Fibroblast of skin of back (primary cell): ENCODE measurements at places on chromosomes 13 and 19.

DNA sequence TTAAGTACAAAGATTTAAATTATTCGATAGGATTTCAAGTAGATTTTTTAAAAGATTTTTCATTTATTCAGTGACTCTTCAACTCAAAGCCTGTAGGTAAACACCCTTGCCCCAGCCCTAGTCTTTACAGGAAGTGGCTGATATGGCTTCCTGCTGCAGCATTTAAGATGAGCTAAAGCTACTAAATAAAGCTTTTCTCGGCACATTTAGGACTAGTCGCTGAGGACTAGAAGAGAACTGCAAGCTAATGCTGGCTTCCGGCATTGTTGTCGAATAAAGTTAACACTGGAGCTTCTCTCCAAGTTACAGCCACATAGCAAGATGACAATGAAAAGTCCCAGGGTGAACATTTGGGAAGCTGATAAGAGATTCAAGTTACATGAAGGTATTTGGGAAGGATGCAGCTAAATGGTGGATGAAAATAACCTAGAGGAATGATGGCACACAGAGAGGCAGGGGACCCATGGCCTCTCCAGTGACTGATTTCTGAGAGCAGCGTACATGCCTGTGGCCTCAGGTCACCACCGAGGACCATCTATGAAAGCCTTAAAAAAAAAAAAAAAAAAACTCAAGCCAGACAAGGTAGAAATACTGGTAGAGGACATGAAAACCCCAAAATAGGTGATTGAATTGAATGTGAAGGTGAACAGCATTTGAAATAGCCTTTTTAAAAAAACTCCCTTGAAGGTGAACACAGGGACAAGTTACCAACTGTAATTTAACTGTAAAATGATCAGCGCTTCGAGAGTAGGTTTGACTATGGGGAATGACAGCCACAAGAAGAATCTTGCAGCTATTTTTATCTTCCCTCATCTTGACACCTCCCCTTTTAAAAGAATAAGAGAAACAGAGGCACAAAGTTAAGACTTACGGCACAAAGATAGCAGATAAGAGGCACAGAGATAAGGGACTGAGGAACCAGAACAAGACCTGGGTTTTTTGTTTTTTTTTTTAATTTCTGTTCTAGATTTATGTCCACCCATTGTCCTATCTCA lies 155.4 kb downstream of the DCT start:
- DNase-seq, result no peak

DNA sequence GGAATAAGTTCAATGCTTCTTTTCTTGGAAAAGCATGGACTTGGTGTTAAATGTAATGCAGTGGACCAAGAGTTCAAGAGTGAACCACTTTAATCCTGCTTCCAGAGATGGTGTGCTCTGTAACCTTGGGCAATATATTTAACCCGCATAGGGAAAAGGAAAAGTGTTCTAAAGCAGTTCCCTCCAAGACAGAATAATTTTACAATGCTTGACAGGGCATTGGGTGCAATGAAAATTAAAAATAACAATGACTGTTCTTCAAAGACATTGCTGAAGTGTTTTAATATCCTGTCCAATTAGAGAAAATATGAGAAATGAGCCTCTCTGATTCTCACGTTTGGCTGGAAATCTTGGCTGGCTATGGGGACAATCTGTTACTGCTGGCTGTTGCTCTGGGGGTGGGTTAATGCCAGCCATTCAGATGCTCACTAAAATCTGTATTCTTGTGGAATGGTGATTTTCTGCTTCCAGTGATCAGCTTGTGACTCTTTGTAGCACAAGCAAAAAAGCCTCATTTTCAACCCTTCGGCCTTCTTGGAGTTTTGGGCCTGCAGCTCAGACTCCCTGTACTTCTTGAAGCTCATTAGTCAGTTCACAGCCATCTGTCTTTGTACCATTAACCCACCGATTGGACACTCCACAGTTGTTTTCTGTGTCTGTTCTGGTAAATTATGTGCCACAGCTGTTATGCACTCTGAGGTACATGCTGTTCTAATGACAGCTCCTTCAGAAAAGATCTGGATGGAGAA lies 310.6 kb downstream of the LMO7 start:
- no peak for DNase-seq

DNA sequence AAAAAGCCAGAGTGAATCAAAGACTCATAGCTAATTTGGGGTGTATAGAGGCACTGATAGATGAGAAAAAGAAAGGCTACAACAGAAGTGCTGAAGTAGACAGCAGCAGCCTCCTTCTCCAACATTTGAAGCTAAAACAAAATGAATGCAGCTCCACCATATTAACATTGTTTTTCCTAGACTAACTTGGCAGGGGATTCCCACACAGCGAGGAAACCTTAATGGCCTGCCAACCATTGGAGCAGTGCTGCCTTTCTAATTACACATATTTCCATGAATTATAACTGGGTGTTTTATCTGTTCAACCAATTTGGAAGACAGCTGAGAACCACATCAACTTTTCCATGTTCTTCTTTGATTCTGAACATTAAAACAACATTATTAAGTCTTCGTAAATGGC lies 478.6 kb downstream of the LIG4 start:
- no peak for DNase-seq

DNA sequence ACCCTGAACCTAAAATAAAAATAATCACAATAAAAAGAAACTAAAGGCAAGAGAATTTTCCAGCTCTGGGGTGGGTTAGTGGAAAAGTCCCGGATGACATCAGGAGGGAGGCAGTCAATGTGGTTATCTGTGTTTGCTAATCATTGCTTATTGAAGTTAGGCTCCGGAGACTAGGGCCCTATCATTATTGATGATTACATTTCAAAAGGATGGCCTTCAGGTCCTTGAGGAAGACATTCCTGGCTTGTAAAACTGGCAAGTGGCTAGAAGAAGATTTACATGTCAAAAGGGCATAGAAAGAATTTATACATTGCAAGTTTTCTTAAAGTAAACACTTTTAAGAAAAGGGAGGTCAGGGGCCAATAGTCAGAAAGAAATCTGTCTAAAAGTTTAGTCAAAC lies 123.4 kb downstream of the POSTN start:
- DNase-seq, result no peak

- no peak for DNase-seq
These were observed 33.3 kb upstream of the ALOX5AP start for GRCh38 chr13:30702006-30702405.

DNA sequence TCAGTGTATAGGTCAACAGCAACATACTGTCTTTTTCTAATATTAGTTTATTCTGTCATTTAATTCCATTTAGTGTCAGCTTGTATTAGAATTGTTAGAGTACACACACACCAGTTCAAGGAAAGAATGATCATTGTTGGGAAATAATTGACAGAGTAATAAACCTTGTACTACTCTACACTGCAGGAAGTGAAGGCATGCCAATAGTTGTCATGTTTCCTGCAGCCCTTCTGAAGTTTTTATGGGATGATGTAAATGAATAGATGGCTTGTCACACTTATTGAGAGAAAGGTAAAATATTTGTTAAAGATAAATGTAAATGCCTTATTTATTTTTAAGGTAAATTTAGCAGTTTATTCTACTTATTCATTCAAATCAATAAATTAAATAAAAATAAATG lies 306.9 kb upstream of the KLHL1 start:
- DNase-seq, result no peak

- no peak for DNase-seq
These were observed 253.9 kb upstream of the SGCG start for GRCh38 chr13:22926748-22927400.

DNA sequence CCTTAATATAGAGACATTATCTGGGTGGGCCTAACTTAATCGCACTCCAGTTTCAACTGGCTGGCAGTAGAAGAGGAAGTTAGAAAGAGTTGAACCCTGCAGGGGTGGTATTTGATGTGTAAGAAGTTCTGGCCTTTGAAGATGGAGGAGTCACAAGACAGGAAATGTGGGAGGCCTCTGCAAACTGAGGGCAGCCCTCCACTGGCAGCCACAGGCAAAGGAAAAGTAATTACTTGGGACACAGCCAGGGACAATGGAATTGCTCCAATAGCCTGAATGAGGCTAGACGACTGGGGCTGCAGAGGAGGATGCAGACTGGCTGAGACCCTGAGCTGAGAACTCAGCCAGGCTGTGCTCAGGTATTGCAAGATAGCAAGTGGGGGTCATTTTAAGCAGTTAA lies 703.3 kb upstream of the ARGLU1 start:
- DNase-seq, result peak; percentile 20

- DNase-seq, result peak; percentile 88
These were observed 40.5 kb downstream of the MAU2 start for GRCh38 chr19:19361075-19361594.

- DNase-seq, result peak; percentile 32
These were observed 221.3 kb upstream of the SLITRK6 start for GRCh38 chr13:86020351-86021002.

- DNase-seq, result no peak
These were observed 4.2 kb downstream of the EPOR start for GRCh38 chr19:11379857-11380350.

- no peak for DNase-seq
These were observed 682 bp downstream of the SSBP4 start for GRCh38 chr19:18419699-18420460.

DNA sequence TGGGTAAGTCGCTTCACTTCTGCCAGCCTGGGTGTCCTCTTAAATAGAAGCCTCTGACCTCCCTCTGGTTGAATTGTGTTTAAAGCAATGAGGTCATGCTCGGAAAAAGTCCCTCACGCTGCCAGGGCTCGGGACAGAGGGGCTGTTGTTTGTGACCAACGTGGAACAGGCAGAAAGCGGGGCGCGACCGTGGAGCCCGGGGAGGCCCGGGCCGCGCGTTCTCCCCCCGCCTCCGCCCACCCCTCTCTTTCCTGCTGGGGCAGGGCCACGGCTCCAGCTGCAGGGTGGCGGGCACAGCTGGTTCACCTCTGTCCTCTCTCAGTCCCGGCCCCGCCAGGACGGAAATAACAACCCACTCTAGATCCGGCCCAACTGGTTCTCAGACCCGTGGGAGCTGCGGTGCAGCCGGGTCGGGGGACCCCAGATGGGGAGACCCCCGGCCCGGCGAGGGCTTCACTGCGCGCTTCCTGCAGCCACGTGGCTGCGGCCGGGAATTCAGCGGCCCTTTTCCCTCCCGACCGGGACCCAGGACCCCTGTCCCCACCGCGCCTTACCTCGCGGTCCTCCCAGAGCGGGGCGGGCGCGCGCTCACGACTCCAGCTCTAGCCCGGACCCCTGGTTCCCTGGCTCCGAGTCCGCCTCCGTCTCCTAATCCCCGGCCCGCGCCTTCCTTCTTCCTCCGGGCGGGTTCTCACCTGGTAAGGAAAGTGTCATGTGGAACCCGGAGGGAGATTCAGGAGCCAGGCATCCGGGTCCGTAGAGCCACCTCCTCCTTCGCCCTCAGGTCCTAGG lies 1.9 kb downstream of the CDC42EP5 start:
- no peak for DNase-seq

- DNase-seq, result no peak
These were observed 6.5 kb downstream of the FGF22 start for GRCh38 chr19:645912-646778.

DNA sequence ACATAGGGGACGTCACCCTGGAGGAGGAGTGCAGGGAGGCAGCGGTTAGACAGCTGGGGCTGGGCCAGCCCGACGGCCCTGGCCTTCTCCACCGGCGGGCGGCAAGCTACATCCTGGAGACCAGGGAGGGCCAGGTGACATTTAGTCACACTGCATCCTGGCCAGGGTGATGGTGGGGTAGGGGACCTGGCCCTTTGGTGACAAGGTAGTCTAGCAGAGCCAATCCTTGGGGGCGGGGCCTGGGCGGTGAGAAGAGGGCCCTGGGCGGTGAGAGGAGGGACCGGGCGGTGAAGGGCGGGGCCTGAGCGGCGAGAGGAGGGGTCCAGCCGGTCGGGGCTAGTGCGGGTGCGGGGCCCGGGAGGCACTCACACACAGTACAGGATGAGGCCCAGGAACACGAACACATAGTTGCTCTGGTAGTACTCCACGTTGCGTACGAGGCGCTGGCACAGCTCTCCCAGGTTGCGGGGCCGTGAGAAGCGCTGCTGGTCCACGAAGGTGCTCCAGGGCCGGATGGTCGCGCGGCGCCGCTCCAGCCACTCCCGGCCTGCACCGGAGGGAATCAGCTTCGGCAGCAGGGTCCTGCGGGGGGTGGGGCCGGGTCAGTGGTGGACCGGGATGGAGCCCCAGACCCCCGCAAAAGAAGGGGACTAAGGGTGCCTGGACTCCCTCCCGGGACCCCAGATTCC lies 610 bp downstream of the RABAC1 start:
- peak; percentile 80 for DNase-seq

DNA sequence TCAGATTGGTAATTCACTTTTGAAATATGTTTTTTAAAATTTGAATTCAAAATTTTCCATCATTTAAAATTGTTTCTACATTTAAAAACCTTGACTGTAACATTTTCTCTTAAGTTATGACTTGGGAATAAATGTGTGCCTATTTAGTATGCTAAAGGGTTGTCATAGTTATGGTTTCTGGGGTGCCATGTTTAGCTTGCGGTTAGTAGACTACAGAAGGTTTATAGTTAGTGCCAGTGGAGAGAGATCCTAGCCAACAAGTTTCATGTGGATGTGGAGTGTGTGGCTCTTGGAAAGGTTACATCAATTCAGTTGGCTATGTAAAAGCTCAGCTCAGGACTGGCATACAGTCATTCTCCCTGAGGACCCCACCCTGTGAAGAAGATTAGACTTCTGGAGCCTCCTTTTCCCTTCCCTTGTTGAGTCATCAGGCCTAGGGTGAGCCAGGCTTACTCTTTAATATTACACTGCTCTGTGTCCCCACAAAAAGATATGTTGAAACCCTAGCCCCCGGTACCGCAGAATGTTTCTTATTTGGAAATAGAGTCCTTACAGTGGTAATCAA lies 20.4 kb downstream of the LMO7 start:
- peak; percentile 84 for DNase-seq

DNA sequence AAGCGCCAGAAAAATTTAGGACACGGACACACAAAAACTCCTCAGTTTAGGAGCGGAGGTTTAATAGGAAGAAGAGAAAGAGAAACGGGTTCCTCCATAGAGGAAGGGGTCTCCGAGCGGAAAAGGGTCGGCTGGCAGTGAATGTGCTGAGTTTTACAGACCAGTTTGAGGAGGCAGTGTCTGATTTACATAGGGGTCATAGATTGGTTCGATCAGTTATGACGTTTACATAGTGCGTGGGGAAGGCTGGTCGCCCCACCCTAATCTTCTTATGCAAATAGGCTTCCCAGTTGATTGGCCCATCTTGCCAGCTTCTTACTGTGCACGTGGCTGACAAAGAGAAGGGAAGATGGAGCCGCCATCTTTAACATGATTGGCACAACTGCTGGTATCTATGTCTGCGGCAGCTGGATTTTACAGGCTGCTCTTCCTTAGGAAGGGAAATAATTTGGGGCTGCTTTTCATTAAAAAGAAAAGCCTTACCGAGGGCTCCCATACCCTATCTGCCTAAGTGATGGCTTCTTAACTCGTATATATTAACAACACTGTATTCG lies 1.2 kb upstream of the ZNF225 start:
- peak; percentile 82 for DNase-seq

DNA sequence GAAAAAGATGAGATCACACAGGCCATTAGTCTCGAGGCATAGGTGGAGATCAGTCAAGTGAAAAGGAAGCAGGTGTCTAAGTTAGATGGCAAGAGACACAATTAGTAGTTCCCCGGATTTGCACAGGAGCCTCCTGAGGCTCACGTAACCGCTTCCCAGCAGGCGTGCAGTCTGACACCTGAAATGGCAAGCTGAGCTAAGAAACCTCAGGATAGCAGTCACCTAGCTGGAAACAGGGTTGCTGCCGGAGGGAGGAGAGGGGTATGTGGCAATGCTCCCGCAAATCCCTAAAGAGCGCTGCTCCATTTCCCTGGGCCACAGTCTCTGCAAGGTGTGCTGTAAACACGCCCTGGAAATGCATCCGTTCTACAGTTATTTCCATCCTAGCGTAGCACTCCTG lies 1151.0 kb downstream of the DIAPH3 start:
- no peak for DNase-seq

- DNase-seq, result no peak
These were observed 229.4 kb downstream of the FGF14 start for GRCh38 chr13:102172406-102172805.

GRCh38 chr19:3163943-3164342 lies 14.6 kb upstream of the S1PR4 start:
- DNase-seq, result no peak
